NCI-H69 (cell line): ENCODE measurements at places on chromosomes 16 and 17.

DNA sequence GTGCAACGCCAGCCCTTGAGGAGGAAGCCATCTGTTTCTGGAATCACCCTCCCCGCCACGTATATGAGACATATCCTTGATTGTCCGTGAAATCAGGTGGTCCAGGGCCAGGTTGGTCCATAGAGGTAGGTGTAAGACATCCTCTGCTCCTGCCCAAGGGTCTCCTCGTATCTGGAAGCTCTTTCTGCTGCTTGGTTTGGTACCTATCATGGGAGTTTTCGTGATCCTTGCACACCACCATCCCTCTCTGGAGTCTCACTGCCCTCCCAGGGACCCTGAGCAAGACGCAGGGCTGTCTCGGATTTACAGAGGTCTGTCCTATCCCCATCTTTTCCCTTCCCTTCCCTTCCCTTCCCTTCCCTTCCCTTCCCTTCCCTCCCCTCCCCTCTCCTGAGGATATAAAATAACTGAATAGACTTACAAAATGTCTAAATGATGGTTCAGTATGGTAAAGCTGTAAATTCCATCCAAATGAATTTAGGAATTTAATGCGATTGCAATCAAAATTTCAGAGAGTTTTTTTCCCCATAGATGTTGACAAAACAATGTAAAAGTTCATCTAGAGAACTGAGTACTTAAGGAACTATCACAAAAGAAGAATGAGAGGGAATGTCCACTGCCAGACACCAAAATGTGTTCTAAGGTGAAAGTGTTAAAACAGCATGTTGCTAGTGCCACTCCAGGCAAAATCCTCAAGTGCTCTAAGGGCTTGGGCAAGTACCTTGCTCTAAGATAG, 2.0 kb upstream of the CCDC42 start:
- no peak for DNase-seq

DNA sequence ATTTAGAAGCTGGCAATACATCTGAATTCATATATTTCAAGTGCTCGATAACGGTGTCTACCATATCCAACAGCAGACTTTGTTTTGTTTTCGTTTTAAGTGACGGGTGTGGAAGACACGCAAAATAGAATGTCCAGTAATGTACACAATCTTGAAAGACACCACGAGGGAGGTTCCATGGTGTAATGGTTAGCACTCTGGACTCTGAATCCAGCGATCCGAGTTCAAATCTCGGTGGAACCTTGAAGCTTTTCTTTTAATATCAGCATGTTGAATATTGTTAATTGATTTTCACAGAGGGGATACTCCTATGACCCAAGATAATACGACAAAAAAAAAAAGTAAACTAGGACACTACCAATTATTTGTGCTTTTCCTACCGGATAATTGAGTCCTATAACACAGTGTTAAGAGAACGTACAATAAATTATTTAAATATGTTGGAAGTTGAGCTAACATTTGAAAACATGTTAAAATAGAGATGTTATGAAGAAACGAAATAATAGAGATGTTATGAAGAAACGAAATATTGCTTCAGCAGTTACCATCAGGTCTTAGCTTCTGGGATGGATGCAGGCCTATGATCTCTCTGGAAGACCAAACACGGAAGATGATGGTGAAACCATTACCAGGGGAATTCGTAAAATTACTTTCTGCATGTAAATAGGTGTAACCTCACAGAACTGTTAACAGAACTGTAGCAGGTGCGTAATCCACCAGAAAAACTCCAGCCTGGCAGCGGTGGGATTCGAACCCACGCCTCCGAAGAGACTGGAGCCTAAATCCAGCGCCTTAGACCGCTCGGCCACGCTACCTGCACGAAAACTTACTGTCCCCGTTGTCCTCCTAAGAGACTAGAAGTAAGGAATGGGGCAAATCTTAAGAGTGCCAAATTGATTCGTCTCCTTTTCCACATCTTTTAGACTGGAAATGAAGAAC, 1.5 kb upstream of the ALOXE3 start:
- DNase-seq: peak; percentile 87

DNA sequence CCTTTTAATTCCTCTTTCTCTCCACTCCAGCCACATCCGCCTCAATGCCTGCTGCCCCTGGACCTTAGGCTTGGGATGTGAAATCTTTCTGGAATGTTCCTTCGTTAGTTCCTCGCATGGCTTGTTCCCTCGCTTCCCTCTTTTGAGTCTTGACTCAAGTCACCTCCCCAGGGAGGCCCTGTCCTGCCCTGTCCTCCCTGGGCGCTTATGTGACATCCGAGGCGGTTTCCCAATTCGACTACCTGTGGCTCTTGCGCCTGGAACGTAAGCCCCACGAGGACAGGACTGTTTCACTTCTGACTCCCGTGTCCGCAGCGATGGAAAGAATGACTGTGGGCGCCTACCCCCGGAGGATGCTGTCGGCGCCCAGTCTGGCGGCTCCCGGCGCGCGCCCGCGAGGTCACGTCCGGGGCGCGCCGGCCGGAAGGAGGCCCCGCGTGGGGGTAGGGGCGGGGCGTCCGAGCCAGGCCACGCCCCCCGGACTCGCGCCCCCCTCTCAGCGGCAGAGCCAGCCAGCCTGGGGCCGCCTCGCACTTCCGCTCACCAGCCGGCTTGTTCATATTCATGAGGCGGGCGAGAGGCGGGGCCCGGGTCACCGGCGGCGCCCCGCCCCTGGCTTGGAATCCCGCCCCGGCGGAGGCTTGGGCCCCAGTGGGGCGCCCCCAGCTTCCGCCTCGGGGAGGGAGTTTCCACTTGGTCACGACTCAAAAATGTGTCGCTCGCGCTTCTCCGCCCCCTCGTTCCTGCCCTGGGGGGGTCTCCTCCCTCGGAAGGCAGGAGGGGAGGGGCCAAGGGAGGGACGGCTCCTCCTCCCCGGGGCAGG, 8.4 kb upstream of the GLIS2 start:
- DNase-seq: peak; percentile 97

DNA sequence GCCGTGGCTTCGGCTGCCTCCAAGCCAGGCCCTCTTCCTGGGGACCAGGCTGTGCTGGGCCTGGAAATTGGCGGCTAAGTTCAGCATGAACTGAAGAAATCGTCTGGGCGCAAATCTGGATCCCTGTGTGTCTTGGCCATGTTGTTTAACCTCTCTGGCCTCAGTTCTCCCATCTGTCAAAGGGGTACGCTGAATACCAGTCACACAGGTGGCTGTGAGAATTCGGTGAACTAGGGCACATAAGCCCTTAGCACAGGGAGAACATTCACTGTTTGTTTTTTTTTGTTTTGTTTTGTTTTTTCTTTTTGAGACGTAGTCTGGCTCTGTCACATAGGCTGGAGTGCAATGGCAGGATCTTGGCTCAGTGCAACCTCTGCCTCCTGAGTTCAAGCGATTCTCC, 19.0 kb downstream of the LASP1 start:
- DNase-seq: no peak

DNA sequence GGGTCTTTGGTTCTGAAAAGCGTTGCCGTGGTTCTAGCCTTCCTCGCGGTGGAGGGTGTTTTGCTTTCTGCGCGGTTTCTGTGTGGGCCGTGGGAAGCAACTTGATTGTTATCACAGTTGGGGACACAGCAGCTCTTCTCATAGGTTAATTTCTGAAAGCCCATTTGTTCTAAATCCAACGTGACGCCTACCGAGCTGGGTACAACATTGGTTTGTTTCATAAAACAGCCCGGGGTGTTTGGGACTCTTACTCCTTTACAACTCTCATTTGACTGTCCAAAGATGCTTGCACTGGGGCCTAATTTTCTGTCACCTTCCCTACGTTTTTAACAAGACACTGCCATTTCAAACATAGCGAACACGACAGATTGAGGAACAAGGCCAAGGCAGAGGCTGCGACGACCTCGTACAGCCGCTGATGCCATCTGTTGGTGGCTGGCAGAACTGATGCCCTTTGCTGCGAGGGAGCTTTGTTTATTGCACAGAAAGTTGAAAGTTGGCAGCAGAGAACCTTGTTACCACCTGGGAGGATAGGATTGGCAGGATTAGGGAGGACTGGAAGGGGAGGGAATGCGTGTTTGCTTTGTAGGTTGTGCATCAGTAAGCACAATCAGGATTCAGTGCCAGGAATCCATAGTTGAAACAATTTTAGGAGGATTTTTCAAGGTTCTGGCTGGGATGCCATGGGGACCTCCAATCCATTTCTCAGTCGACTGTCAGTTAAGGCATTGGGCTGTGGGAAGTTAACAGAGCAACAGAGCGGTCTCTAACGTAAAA, 98.3 kb downstream of the PITPNC1 start:
- peak; percentile 89 for DNase-seq

GRCh38 chr17:16081507-16082087, 82.0 kb downstream of the TTC19 start:
- DNase-seq: no peak

- peak; percentile 60 for DNase-seq
These were observed 6.9 kb upstream of the ELAC2 start for GRCh38 chr17:13024526-13025257.

DNA sequence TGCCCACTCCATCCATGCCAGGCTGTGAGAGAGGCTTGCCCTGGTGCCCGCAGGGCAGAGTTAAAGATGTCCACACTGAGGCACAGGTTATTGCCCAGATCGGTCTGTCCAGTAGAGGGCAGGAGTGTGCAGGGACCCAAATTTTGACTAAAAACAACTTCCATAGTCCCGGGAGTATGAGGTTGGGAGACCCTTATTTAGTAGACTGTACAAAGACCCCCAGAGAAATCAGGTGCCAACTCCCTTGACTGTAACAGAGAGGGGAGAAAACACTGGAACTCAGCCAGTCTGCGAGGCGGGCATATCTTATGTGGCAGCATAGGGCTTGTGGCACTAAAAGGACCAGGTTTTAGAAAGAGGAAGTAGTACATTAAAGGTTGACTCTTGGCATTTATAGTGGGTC, 43.4 kb downstream of the HNF1B start:
- DNase-seq: peak; percentile 19

DNA sequence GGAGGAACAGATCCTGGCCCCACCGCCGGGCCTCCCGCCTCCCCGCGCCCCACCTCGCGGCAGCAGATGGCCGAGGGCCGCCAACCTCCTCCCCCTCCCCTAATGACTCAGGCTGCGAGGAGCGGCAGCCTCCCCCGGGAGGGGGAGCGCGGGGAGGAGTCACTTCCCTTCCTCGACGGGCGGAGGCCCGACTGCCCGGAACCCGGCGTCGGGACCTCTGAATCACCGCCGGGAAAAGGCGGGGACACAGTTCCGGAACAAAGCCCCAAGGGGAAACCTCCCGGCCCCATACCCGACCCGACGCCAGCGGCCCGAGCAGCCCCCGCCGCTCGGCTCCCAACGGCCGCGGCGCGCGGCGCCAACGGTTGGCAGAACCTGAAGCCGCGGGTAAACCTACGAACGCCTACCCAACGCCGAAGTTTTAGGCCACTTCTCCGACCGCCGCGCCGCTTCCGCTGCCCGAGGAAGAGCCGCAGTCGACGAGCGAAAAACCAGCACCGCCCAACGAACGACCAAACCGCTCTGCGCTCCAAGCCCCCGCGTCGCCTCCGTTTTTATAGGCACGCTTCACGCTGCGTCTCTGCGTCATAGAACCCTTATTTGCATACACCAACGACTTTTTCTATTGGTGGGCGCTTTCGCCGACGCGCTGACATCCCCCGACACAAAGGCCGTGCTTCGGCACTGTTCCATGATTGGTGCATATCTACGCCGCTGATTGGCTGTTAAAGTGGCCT, 5.2 kb upstream of the UNK start:
- DNase-seq: peak; percentile 100

DNA sequence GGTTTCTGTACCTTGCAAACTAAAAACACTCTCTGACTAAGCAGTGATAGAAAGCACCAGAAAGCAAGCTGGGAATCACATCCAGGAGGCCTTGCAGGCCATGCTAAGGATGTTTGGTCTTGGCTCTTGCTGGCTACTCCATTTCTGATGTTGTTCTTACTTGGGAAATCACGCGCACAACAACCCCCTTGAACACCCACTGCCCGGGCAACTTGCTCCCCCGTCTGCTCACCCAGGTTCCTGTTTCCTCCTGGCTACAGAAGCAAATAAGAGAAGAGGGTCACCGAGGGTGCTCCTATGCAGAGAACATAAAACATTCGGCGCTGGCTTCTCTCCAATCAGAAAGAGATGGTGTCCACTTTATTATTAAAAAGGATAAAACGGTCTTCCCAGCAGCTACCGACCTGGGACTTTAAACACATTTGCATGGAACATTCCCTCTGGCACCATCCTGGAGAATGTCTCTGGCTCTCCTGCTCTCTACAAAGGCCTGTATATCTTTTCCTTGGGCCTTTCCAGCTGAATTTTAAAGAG, 271.2 kb upstream of the RPL38 start:
- DNase-seq: no peak

GRCh38 chr17:35117984-35118383, 1.7 kb downstream of the RAD51D start:
- DNase-seq: peak; percentile 81

- DNase-seq: no peak
These were observed 21.0 kb upstream of the ABCC12 start for GRCh38 chr16:48176635-48177408.

DNA sequence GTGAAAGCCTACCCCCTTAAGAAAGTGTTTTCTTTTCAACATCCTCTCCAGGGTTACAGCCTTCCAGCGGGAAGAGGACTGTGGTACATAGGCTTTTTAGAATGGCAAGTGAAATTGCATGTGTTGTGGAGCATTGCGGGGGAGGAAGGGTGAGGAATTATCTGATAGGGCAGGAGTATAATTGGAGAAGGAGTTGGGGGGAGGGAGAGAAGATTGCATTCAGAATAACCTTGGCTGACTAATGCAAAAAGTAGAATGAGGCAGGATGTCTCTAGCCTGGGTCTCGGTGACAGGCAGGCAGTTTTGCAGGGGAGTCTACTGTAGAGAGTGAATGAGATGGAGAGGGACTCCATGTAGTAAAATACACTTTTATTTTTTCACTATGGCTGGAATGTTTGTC, 2.4 kb upstream of the CDH8 start:
- peak; percentile 21 for DNase-seq

- no peak for DNase-seq
These were observed 439.8 kb upstream of the DYNLRB2 start for GRCh38 chr16:80100846-80101451.

DNA sequence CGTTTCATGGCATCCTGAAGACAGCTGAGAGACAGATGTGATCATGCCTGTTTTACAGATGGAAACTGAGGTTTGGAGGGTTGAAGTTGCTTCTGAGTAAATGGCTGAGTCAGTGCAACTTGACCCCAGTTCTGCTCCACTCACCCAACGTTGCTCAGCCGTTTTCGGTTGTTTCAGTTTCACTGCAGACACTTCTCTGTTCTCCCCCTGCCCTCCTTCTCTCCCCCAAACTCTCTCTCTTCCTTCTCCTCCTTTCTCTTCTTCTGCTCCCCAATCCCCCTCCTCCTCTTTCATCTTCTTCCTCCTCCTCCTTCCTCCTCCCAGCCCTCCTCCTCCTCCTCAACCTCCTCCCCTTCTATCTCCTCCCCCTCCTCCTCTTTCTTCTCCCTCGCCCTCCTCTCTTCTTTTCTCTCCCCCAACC, 9.4 kb upstream of the CEP20 start:
- DNase-seq: no peak

DNA sequence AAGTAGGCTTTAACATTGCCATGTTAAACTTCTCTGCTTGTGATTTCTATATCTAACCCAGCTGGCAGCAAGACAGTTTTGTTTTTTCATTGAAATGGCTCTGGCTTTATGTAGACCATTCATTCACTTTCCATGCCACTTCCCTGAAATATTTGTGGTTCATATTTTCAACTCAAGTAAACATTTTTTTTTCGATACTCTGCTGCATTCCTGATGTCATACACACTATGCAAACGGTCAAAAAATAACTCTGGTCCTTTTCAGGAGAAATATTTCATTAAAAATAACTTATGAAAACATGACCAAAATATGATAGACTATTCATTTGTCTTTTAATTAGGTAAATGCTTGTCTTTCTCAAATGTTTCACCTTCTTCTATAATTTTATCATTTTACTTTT, 116.3 kb downstream of the USP22 start:
- no peak for DNase-seq

- DNase-seq: no peak
These were observed 9.0 kb downstream of the KLHL36 start for GRCh38 chr16:84657229-84657837.
